NCI-H2029 treated with DMSO at 0.1 percent for 48 hours (cell line): ENCODE measurements at places on chromosomes 7 and 10.

DNA sequence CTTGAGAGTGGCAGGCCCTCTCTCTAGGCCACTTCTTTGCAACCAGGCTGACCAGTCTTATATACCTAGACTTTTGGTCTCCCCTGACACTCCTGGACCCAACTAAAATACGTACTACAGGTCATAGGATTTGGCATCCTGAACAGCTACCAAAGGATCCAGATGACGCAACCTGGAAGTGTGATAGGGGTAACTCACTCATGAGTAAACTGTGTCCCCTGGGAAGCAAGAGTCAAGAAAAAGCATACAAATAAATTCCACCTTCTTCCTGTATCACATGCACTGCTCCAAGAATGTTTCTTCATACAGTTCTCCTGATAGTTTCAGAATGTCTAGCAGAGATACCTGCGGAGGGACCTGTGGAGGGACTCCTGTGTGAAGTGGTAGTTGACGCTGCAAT lies 172.3 kb downstream of the MDFIC start:
- no peak for DNase-seq

DNA sequence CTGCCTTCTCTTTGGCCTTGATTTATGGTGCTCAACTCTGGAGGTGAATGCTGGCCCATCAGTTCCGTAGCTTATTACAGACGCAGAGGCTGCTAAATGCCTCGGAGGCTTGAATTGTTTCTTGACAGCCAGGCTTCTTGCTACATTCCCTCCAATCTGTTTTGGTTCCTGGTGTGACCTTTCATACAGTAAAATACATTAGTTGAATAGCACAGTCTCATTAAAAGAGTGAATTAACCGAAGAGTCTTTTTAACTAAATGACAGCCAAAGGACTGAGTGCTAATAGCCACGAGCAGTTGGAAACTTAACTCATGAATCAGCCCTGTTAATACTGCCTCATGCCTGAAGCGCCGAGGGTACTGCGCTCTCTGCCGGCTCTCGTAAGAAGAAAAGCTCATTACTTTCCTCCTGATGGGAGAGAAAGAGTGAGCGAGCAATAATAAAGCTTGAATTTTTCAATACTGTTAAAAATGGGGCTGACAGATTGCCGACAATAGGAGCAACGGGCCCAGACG lies 236.4 kb upstream of the GPR26 start:
- DNase-seq = no peak

DNA sequence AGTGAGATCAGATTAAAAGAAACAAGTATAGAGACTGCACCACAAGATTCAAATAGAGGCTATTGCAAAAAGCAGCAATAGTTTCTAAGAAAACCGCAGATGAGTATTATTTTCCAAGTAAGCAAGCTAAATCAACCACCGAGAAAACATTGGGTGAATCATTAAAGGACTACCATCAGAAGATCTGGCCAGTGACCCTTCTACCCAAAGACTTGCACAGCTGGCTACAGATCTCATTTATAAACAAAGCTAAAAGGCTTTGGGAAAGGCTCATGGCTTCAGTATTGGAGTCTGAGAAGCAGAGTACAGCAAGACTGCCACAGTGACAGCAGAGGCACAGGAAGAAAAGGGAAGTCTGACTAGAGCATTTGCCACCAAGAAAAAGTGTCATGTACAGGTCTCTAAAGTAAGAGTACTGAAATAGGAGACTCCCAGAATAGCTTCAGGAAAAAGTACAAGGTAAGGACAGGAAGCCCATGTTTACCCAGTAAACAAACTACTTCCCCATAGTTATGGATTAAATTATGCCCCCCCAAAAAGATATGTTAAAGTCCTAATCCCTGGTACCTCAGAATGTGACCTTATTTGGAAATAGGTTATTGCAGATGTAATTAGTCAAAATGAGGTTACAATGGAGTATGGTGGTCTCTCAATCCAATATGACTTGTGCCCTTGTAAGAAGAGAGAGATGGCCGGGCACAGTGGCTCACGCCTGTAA lies 19.0 kb downstream of the STEAP1 start:
- no peak for DNase-seq

- DNase-seq = no peak
Observed at GRCh38 chr7:71419546-71420337, 287.8 kb downstream of the GALNT17 start.

DNA sequence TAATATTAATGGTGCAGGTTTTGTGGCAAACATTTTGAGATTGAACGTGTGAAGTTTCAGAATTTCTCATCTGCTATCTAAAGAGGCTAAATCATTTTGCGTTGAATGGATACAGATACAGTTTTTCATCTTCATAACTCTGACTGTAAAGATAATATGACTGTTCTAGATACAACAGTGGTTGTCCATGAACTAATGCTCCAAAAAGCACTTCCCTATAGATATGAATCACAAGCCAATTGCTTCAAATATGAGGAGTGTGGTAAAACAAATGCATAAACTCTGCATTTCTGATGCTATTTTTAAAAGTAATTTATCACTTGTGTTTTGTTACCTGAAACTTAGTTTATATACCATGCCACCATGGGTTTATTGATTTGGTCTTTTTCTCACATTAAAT lies 750.1 kb downstream of the MAGI2 start:
- no peak for DNase-seq

GRCh38 chr7:21704359-21704758 lies 161.5 kb downstream of the DNAH11 start:
- DNase-seq = no peak

DNA sequence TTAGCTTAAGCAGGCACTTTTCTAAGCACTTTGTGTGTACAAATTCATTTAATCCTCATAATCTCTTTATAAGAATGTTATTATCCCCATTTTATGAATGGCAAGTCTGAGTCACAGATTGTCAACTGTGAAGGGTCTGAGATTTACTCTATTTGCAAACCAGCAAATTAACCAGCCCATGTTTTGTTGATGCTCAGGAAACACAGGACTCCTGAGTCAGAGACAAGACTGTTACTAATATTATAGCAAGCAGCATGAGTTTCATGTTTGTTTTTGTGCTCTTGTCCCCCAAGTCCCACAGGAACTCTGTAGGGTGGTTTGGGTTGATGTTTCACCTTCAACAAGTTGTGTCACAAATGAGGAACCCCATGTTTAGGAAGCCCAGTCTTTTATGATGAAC lies 182.0 kb upstream of the PPP1R3A start:
- DNase-seq = no peak

DNA sequence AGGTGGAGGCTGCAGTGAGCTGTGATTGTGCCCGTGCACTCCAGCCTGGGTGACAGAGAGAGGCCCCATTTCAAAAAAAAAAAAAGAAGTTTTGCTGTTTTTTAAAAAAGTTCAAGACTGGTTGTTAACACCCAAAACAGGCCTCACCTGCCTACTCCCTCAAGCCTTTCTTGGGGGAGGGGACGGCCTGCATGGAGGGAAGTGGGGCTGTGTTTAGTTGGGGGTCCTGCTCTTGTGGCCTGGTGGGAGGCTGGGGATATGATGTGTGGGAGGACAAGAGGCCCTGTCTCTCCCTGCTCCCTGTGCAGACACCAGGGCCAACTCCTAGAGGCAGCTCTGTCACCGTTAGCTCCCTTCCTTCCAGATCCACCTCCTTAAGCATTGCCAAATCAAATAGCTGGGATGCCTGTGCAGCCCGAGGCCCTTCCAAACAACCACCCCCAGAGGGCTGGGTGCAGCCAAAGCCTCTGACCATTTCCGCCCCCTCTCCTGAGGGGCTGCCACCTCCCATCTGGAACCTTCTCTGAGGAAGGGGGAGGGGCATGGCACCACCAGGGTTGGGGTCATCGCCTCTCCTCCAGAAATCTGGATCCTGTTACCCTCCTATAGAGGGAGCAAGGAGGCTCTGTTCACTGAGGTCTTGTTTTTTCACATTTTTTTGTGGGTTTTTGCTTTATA lies 32.9 kb upstream of the ANKRD2 start:
- no peak for DNase-seq

DNA sequence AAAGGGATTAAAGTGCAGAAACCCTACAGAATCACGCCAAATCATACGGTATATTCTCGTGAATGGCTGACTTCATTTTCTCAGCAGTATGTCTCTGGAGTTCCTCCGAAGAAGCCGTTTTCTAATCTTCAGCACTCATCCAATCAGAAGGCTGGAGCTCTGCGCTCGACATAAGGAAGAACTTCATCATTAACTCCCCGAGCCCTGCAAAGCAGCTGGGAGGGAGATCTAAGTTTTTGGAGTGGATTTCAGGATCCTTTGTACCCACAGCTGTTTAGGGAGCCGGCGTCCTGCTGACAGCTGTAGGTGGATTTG lies 40.7 kb upstream of the SDK1 start:
- DNase-seq = no peak

GRCh38 chr10:124539935-124540641 lies 78.5 kb downstream of the LHPP start:
- no peak for DNase-seq

DNA sequence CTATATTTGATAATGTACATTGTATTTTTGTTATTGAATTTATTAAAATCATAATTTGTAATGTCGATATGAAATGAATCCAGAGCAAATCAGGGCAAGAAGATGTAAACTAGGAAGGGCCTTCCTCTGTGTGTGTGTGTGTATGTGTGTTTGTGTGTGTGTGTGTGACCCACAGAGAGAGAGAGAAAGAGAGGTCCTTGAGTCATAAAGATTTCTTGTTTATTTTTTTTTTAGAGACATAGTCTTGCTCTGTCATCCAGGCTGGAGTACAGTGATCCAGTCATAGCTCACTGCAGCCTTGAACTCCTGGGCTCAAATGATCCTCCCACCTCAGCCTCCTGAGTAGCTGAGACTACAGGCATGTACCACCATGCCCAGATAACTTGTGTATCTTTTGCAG lies 50.7 kb downstream of the INPP5F start:
- DNase-seq = no peak

DNA sequence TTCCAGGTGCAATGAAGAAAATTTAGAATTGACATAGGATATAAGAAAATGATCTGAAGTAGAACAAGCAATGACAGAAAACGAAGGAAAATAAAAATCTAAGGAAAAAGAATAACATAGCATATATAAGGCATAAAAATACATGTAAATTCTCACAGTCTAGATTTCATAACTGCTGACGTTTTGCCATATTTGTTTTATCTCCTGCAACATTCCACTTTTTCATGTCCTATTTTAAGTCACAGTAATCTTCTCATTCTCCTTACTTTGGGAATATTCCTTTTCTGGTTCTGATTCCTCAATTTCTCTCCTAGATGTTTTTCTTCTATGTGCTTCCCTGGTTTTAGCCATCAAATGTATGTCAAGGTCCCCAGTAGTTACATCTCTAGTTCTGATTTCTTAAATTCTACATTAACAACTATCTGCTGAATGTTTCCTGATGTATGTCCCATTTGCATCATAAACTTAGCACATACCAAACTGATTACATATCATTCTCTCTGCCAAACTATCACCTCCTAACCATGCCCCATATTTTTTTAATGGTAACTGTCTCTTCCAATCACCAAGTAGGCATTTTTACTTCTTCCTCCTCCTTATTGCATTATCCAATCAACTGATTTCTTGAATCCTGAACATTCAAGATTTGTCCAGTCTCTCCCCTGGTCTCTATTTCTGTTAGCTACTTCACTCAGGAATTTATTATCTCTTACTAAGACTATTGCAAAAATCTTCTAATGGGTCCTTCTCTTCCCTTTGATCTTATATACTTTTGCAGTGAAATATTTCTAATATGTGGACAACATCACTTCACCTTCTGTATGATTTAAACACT lies 171.3 kb downstream of the DNAJC1 start:
- no peak for DNase-seq

GRCh38 chr10:635088-635861 lies 54.2 kb downstream of the DIP2C start:
- no peak for DNase-seq

DNA sequence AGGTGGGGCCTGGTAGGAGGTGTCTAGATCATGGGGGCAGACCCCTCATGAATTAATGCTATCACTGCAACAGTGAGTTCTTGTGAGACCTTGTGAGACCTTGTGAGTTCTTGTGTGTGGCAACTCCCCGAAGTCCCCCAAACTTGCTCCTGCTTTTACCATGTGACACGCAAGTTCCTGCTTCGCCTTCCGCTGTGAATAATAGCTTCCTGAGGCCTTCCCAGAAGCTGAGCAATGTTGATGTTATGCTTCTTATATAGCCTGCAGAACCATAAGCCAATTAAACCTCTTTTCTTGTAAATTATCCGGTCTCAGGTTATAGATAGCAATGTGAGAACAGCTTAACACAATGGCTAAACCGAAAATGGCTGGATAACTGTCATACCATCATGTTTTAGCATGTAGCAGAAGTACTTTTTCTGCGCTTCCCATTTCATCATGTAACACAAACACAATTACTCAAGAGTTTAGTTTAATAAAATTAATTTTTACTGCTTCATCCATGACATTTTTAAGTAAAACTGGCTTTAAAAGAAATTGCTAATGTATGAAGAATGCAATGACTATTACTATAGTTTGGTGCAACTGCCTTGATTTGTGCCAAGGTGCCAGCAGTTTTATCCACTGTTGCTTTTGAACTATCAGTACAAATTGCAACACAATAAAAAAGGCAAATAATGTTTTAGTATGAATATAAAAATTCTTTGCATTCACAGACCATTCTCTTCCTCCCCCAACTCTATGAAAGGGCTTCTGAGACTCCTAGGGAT lies 87.7 kb upstream of the TMEM168 start:
- no peak for DNase-seq

DNA sequence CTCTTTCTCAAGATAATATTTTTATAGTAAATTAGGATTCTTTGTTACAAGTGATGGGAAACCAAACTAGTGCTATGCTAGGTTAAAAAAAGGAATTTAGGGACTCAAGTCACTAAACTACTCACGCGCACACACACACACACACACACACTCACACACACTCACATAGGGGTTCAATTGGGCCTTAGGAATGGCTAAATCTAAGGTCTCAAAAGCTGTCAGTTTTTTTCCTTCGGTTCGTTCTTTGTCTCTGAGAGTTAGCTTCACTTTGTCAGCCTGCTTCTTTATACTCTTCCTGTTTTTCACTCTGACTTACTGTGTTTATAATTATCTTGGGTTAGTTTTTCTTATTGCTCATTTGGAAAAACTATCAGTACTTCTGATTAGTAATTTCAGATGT lies 138.9 kb downstream of the ADK start:
- DNase-seq = no peak

GRCh38 chr7:4861673-4862072 lies at the start of gene PAPOLB:
TSS of gene PAPOLB (minus strand) at chr7:4862030. CDS start at chr7:4861810, 220 bp downstream.
- no peak for DNase-seq

DNA sequence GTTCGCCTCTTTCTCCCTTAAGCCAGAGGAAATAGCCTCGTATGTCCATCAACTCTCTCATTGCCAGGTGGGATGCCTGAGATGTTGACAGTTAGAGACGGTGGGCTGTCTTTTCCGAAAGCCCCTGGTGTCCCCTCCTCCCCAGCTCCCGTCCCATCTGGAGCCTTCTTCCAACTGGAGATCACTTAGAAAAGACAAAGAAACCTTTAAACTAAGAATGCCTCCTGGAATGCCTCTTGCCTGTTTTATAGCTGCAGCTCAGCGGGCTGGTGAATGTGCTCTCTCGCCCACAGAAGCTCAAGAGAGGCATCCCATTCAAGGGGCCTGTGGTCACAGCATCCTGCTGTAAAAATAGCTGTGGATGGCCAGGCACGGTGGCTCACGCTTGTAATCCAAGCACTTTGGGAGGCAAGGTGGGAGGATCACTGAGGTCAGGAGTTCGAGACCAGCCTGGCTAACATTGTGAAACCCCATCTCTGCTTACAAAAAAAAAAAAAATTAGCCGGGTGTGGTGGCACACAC lies 5.2 kb upstream of the MYL10 start:
- DNase-seq = no peak

- no peak for DNase-seq
Observed at GRCh38 chr10:15795036-15795792, 65.1 kb downstream of the MINDY3 start.

GRCh38 chr10:97425964-97426775 lies at the start of gene PGAM1:
TSS of gene PGAM1 (plus strand) at chr10:97426191. CDS start at chr10:97426308, 117 bp downstream.
- peak; percentile 49 for DNase-seq
